M059J (cell line): ENCODE measurements at places on chromosomes 2 and 18.
A peak's percentile ranks its signal among the peaks of the same experiment; 100 is the strongest.

GRCh38 chr18:10284540-10285282, 169.7 kb upstream of the APCDD1 start:
- no peak for DNase-seq

DNA sequence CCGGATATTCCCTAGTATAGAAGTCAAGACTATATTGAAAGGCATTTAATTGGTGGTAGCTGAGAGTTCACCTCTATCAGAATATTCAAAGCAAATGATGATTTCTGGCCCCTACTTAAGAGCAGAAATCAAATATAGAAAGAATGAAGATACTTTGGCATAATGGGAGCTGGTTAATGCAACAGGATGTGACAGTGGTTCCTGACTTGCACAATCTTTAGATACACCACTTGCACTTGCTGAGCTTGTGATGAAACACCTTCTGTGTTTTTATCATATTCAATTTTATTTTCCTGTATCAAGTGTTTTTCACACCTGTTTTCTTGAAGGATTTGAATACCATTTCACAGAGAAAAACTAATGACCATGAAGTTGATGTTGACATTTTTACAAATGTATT, 124.1 kb upstream of the CDH19 start:
- no peak for DNase-seq

DNA sequence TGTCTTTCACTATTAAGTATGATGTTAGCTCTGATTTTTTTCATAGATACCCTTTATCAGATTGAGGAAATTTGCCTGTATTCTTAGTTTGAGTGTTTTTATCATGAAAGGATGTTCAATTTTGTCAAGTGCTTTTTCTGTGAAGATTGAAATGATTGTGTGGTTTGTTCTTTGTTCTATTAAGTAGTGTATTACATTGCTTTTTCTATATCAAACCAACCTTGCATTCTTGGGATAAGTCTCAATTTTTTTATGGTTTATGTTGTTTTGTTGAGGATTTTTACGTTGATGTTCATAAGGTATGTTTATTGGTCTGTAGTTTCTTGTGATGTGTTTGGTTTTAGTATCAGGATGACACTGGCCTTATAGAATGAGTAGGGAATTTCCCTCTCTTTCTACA, 19.1 kb downstream of the PDK1 start:
- DNase-seq = no peak

DNA sequence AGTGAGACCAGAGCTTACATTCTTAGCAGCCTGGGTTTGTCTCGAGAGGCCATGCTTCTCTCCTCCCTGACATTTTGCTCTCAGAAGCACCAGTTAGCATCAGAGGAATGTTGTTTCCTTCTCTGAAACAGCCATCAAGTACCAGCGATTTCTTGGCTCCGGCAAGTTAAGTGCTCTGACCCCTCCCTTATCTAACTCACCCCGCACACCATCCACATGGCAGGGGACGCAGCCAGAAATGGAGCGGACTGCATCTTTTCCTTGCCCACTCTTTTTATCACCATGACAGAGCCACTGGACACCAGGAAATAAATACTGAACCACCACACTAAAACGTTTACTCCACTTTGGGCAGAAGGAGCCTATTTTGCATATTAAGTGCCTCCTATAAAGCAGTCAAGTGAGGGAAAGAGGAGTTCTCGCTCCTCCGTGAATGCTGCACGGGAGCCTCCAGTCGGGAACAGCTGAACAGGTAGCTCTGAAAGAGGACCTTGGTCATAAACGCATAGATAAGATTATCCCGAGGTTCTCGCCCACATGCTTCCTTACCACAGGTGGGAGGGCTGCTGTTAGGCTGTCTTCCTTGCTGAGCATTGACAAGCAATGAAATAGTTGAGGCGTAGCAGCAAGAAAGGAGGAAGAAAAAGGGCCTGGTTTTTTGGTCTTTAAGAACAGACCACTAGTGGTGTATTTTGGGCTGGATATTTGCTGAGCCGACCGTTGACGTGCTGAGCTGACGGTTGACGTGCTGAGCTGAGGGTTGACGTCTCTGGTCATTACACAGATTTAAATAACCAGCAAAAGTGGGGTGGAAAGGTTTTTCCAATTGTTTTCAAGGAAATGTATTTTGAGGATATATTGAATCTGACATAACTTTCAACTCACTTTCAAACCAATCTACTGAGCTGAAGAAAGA, 71.4 kb upstream of the ITGB6 start:
- no peak for DNase-seq

- DNase-seq = peak; percentile 31
These were observed 37.7 kb downstream of the BCL11A start for GRCh38 chr2:60515721-60516226.

DNA sequence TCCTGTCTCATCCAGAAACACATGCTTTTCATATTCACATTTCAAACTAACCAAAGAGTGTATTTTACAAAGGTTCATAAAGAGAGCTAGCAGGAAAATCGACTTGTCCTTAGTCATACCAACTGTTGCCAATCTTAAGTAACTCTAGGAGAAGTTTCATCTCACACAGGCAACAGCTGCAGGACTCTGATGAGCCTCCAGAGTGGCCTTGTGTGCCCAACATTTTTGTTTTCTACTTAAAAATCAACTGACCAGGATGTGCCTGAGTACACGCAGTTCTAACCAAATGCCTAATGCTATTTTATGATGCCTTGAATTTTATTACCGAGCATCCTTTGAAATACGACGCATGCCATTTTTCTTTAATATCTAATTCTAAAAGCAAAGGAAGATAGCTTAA, 595.9 kb upstream of the LRRTM4 start:
- DNase-seq = peak; percentile 11

DNA sequence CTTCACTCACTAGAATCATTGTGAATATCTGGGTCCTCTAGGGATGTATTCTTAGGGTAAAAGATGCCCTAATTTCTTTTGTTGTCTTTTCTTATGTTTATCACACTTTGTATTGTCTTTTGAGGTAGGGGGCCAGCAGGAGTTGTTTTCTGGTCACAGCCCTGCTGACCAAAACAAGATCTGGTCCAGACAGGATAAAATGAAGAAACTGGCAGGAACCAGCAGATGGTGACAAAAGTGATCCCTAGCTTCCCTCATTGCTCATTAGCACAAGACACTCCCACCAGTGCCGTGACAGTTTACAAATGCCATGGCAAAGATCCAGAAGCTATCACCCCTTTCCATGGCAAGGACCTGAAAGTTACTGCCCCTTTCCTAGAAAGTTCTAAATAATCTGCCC, 81.7 kb upstream of the CCDC85A start:
- DNase-seq = no peak

DNA sequence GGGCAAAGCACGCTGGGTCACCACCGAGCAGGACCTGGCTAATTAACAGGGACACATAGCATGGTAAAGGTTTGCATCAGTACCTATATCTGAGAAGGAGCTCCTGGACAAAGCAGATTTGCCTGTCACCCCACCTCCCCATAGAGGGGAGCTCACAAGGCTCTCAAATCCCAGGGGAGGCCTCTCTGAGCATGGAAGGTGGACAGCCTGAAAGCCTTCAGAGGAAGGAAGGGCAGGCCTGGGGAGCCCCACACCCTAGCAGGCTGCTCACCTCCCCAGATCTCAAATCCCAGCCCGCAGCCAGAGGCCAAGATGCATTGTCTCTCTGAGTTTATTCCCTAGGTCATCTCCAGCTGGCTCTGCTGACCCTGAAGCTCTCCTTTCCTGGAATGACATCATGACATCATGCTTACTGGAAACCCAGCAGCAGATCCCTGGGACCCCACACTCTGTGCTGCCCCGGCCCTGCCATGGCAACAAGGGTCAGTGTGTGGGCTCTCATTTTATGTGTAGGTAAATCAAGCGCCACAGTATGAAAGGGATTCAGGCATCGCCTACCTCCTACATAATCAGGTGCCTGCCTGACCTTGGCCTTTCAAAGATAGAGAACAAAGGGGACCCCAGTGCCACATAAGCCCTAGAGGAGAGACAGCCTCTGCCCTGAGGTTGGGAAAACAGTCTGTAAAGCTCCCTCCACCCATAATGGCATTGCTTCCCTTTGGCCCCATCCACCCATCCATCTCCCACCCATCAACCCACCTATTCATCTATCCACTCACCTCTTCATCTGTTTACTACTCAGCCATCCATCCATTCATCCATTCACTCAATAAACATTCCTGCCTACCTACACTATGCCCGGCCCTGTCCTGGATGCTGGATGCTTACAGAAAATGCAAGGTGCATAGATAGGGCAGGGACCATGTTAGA, 15.7 kb upstream of the TEX51 start:
- DNase-seq = no peak

DNA sequence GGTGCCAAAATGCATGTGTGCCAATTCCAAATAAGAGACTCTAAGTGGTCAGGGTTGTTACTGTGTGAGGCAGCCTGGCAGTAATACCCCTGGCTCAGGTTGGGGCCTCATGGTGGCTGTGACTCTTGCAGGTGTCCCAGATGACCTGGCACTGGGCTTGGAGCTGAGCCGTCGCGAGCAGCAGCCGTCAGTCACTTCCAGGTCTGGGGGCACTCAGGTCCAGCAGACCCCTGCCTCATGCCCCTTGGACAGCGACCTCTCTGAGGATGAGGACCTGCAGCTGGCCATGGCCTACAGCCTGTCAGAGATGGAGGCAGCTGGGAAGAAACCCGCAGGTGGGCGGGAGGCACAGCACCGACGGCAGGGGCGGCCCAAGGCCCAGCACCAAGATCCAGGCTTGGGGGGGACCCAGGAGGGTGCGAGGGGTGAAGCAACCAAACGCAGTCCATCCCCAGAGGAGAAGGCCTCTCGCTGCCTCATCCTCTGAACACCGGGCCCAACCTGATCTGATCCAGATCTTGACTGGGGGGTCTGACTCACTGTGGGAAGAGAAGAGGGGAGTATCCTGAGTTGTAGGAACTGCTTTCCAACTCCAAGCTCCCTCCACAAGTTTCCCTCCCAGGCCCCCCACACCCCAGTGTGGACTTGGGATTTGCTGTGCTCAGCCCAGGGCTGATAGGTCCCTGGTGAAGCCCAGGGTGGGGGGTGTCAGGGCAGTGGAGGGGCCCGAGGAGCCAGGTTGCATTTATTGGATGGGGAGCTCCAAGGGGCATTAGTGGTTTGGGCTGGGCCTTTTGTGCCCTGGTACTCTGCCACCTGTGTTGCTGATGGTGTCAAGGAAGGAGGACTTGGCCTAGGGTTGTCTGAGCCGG, 5.6 kb downstream of the DNAJB2 start:
- no peak for DNase-seq

- no peak for DNase-seq
These were observed 31.7 kb downstream of the PCARE start for GRCh38 chr2:29042561-29043075.

DNA sequence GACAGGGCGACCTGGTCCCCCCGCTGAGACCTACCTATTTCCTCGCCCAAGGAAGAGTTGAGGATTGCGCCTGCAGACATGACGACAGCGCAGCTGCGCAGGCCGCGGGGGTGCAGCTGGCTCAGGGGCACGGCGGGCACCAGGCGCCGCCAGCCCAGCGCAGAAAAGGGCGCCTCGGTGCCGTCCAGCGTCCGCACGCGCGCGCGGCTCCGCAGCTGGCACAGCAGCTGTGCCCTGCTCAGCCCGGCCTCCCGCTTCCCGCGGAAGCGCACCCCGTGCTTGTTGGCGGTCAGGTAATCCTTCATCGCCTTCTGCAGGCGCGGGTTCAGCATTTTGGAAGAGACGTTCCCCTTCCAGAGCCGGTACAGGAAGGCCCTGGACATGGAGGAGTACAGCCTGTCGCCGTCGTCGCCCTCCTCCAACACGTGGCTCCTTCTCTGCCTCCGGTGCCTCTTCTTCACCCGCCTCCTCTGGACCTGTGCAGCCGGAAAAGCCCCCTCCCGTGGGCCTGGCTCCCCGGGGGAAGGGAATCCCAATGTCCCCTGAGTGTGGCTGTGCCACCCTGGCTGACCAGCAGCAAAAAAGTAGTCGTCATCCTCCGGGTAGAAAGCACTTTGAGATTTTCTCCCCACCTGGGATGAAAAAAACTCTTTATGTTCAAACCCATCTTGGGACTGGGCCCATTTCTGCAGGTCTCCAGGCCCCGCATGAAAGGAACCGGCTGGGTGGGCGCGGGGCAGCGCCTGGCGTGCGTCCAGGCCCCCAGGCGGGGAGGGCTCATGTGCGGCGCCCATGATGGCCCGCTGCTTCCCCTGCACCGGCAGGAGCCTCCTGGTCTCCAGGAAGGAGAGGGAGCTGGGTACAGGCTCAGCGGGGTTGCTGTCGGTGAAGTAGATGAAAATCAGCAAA, 42.7 kb downstream of the ST6GAL2 start:
- no peak for DNase-seq

- DNase-seq = no peak
These were observed 54.8 kb upstream of the ASB18 start for GRCh38 chr2:236319036-236319435.

- no peak for DNase-seq
These were observed 7.6 kb downstream of the WDR35 start for GRCh38 chr2:19982268-19982667.

DNA sequence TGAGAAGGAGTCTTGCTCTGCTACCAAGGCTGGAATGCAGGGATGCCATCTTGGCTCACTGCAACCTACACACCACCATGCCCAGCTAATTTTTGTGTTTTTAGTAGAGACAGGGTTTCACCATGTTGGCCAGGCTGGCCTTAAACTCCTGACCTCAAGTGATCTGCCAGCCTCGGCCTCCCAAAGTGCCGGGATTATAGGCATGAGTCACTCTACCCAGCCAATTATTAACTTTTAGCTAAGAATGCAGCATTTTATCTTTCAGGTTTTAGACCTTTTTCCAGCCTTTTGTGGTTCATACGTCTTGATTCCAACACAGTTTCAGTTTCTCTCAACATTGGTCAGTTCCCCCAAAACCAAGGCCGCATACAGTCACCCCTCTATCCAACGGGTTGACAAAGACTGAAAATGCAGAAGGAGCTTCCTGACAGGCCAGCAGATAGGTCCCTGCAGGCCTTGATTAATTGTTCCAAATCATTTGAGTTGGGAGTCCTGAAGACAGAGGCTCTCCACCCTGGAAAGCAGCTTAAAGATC, 262.2 kb upstream of the KLHL29 start:
- no peak for DNase-seq
